ENCODE measurements at places on chromosomes 7 and 10.
A peak's percentile ranks its signal among the peaks of the same experiment; 100 is the strongest.

- peak; percentile 24 for DNase-seq
Observed at GRCh38 chr7:129188372-129188891, at the start of gene SMO. SMO (plus strand) TSS chr7:129188633; CDS start chr7:129189152, 519 bp downstream.

GRCh38 chr7:23970193-23970592 lies 260.2 kb downstream of the STK31 start:
- DNase-seq: no peak

DNA sequence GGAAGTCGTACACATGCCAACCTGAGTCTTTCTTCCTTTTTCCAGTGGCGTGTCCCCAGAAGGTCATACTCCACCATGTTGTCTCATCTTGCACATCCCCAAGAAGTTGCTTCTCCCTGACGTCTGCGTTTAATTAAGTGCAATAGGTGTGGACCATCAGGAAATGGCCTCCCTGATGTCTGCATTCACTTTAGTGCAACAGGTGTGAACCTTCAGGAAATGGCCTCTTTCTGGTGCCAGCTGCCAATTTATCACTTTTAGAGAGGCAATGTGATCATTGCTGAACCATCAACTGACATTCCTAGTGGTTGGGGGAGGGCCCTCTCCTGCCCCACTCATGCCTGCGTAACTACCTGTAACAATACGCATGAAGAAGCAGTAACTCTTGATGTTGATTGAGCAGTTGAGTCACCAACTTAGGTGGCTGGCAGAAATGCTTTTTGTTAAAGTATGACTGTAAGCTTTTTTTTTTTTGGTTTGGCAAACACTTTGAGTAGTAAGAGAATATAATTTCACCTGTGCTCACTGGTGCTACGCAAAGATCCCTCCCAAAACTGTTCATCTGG lies 25.8 kb downstream of the SCIN start:
- DNase-seq: no peak

- no peak for DNase-seq
Observed at GRCh38 chr10:100967332-100967731, 2.0 kb upstream of the SEMA4G start.

GRCh38 chr10:91088300-91089140 lies 131.9 kb upstream of the PCGF5 start:
- no peak for DNase-seq

GRCh38 chr7:38694326-38694725 lies 63.2 kb upstream of the AMPH start:
- no peak for DNase-seq

DNA sequence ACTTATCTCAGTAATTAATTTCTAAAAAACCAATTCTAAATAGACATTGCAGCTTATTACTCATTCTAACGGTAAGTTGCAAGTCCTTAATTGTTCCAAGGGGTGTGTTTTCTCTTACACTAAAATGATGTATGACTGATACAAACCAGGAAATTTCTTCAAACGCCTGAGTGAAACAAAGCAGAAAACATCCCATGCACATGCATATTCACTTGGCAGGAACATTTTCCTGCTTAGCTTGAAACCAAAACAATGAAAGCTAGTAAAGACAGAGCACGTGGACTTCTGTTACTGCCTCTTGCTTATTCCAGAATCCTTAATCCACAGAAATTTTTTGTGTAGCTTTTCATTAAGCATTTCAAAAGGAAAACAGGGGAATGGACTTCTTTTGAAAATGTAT lies 187.7 kb downstream of the MTERF1 start:
- DNase-seq: no peak

DNA sequence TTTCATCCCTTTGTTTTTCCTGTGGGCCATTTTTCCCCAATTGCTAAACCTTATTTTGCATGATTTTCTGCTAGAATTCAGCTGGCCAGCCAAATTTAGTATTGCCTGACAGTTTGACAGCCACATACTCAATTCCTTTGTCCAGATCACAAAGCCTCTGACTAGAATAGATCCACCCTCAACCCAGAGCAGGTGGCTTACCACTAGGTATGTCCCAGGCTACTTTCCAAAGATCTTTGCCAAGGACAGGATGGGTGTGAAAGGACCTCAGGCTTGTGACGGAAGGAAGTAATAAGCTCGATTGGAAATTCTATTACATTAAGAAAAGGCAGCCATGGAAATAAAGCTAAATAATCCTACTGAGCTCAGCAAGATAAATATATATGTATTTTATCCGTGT lies 50.6 kb upstream of the AGK start:
- DNase-seq: no peak

DNA sequence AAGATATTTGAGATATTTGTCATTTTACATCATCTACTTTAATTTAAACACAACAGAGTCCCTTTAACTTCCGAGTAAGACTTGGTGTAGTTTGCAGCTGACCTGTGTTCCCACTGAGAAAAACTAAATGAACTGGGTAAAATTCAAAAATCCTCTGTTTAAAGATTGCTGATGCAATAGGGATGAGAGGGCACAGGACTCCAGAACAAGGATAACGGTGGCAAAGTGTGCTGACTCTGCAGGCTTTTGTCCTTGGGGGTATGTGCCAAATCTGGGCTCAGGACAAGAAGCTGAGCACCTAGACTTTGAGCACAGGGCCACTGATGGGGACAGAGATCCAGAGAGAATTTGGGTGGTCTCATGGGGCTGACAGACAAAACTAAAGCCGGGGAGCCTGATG lies 156.8 kb downstream of the CCDC71L start:
- DNase-seq: no peak

GRCh38 chr10:14971867-14972448 lies 12.8 kb downstream of the MEIG1 start:
- peak; percentile 71 for DNase-seq

DNA sequence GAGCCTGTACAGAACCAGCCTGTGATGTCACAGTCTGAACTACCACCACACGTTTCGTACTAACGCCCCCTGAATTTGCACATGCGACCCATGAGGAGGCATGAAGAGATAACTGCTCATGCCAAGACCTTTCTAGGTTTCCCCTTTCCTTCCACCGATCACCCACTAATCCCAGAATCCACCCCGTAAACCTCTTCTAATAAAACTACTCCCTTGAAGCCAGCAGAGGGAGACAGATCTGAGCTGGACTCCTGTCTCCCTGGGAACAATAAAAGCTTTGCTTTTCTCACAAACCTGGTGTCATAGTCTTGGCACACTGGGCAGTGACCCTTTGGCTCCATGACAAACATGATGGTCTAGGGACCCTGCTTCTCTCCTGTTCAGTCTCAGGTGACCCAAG lies 144.5 kb downstream of the FRMD4A start:
- DNase-seq: peak; percentile 16

GRCh38 chr10:6995831-6996230 lies 415.0 kb downstream of the SFMBT2 start:
- DNase-seq: no peak

GRCh38 chr7:94396037-94396431 lies 1.3 kb downstream of the COL1A2 start:
- no peak for DNase-seq

- peak; percentile 92 for DNase-seq
Observed at GRCh38 chr10:62779487-62780248, 24.9 kb upstream of the ADO start.

DNA sequence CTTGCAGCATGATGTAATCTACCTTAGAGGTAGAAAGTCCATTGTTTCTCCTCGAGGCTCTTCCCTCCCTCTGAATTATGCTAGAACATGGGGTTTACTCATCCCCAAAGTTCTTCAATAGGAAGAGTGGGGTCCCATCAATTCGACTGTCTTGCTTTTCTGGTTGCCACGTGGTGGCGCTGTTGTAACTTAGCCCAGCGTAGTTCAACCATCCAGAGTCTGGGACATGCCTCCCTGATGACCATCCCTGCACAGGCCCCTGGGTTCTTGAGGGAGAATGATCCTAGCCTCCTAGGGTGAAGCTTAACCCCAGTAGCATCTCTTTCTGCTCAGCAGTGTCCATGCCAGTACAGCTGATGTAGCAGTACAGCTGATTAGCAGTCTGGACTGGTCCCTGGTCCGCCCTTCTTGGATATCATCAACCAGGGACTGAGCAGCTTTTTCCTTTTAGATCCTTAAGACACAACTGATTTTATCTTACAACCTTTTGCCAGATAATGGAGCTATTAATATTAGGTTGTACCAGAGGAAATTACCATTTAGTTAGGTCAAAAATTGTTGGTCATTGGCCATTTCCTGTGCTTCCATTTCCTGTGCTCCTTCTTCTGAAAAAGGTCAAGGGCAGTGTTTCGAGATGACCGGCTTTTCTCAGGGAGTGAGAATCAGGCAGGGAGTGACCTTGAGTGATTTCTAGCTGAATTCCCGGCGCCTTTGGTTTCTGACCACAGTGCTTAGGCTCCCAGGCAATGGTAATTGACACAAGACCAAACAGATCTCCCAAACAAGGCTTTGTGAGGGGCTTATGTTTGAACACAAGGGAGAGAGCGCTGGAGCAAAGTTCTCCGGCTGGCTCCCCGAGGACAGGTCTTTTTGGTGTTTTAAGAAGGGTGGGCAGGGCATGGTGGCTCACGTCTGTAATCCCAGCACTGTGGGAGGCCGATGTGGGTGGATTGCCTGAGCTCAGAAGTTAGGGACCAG lies 65.4 kb downstream of the TACC2 start:
- peak; percentile 46 for DNase-seq

GRCh38 chr7:31957090-31957720 lies 113.0 kb downstream of the PDE1C start:
- no peak for DNase-seq

GRCh38 chr10:42953684-42954674 lies 122.9 kb upstream of the RET start:
- no peak for DNase-seq

Data from activated CD4-positive, alpha-beta T cell treated with anti-CD3 and anti-CD28 coated beads for 36 hours (primary cell).